Right forelimb (tissue), 1 donor: ENCODE measurements at places on chromosomes 7 and 10.

DNA sequence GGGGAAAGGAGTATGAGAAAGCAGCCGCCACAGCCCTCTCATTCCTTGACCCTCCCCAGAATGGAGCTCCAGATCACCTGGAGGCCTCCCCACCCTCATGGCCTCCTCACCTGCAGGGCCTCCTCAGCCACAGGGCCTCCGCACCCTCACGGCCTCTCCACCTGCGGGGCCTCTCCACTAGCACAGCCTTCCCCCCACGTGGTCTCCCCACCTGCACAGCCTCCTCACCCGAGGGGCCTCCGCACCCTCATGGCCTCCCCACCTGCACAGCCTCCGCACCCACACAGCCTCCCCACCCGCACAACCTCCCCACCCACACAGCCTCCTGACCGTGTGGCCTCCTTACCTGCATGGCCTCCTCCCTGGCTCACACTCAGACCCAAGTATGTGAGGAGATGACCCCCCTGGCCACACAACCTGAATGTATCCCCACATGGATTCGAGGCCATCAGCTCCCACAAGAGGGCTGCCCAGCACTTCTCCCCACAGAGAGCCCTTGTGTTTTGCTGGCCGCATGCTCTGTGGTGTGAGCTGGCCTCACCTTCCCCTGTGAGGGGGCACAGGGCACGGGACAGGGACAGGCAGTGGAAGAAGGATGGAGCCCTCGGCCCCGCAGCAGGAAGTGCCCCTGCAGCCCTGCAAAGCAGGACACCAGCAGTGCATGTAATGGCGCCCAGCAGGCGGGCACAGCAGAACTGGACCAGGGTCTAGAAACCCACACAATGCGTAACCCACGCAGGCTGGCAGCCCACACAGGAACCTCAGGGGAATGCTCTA is 3.1 kb downstream of the DIP2C start:
- DNase-seq, result no peak

DNA sequence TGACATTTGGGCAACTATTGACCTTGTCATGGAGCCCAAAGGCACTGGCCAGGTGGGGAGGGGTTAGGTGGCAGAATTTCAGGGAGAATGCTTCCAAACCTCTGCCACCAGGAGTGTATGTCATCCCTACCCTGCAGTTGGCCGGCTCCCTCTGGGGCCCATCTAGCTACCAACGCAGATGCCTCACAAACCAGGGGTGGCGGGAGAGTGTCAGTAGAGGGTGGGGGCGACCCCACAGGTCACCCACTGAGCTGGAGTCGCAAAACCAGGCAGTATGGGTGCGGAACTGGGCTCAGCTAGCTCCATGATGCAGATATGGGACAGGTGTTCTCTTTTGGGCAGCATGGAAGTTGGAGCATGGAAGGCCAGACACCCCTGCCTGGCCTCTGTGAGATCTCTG is 51.4 kb downstream of the FAM241B start:
- no peak for DNase-seq

DNA sequence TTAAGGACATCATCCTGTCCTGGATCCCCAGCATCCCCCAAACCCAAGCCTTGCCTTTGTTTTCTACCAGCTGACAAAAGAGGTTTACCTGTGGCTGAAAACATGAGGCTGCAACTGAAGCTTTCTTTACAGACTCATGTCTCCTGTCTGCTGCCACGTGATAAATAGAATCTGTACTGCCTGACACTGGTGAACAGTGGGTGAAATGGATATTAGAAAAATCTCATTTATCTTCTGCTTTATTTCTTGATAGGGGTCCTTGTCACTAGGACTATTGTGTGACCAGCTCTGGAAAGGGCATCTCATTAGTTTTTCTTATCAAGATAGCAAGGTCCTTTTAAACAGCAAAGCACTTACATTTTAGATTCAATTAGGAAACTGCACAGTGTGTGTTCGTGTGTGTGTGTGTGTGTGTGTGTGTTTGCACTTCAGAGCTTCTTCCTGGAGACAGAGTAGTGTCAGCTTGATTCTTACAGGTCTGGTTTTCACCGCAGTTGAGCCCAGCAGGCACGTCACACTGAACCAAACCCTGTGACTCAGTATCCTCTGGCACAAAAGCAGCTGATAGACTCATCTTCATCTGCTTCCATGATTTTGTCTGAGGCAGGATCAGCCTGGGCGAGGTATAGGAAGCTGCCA is 373.5 kb upstream of the CELF2 start:
- no peak for DNase-seq

GRCh38 chr7:150781961-150782360 is 18.2 kb downstream of the TMEM176B start:
- DNase-seq, result no peak

GRCh38 chr10:11588873-11589574 is 22.4 kb downstream of the USP6NL start:
- no peak for DNase-seq

DNA sequence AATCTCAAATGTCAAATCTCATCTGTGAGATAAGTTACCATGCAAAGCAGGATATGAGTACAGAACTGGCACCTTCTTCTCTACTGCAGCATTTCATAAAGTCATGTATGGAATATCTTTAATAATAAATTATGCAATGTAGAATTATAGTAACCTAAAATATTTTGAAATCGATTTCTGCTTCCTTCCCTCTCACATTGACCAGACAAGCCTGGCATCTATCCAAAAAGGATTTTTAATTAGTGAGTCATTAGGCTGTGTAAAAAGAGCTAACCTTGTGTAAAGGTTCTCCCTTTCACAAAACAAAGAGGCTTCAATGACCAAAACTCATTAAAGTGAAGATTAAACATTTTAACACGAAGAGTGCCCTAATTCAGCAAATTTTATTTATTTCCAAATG is 48.8 kb upstream of the EXOC6 start:
- no peak for DNase-seq

- no peak for DNase-seq
Observed at GRCh38 chr10:24303522-24304310, 94.8 kb downstream of the KIAA1217 start.

- peak; percentile 66 for DNase-seq
Observed at GRCh38 chr10:113576852-113577251, 24.0 kb downstream of the HABP2 start.

- DNase-seq, result peak; percentile 18
Observed at GRCh38 chr10:110443239-110444003, 54.3 kb upstream of the DUSP5 start.

- no peak for DNase-seq
Observed at GRCh38 chr7:42244828-42245227, 7.8 kb upstream of the GLI3 start.

GRCh38 chr10:78703593-78703992 is 365.2 kb upstream of the ZMIZ1 start:
- DNase-seq, result no peak

DNA sequence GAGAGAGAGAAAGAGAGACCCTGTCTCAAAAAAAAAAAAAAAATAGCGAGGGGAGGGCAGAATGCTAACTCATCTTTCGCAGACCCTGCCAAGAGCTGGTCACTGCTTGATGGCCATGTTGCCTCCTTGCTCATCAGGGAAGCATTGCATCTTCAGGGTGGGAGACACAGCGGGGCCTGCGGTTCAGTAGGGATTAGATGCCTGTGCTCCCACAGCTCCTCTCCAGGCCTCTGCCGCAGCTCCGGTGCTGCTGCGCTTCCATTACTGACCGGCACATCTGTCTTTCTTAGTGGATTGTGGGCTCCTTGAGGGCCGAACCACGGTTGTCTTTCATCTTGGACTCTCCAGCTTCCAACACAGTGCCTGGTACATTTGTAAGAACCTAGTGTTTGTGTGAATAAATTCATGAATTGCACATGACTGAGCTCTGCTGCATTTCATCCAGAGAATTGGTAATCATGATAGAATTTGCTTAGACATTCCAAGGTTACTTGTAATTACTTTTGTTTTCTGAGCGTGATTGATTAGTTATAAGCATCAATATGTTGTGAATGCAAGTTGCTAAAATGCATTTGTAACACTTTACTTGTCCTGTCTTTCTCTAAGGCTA is 16.8 kb downstream of the HK1 start:
- no peak for DNase-seq

GRCh38 chr7:99499371-99499720 is 735 bp downstream of the ZNF394 start:
- no peak for DNase-seq

- no peak for DNase-seq
Observed at GRCh38 chr10:6068422-6068821, 6.3 kb upstream of the IL2RA start.

DNA sequence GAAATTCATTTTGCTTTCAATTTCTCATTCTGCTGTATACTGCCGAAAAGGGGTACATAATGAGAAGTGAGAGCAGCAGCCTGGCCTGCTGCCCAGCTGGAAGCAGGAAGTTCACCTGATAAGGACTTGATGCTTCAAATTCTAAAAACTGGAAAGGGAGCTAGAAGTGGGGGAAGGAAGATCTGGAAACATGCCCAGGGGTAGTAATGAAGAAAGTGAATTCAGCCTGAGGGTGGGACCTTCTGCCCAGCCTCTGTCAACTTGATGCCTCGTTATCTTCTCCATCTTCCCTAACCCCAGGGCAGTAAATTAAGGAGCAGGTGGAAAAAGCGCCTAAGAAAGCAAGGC is 69.4 kb downstream of the ARMH3 start:
- DNase-seq, result no peak

GRCh38 chr7:150564006-150564405 is 3.2 kb upstream of the GIMAP4 start:
- DNase-seq, result no peak

DNA sequence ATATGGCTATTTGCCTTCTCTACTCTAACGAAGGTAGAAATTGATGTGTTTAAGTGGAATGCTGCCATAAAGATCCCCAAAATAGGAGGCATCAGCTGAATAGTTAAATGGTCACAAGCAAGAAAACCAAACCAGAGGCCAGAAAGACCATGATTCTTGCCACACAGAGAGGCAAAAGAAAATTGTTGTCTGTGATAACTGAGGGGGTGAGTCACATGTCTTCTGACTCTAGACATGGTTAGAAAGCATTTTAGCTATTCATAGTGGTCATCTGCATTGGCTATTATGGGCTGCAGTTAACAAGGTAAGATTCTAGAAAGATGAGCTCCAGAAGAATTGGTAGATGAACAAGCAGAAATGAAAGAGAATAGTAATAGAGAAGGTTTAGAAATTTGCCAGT is 361.4 kb upstream of the NPSR1 start:
- no peak for DNase-seq

DNA sequence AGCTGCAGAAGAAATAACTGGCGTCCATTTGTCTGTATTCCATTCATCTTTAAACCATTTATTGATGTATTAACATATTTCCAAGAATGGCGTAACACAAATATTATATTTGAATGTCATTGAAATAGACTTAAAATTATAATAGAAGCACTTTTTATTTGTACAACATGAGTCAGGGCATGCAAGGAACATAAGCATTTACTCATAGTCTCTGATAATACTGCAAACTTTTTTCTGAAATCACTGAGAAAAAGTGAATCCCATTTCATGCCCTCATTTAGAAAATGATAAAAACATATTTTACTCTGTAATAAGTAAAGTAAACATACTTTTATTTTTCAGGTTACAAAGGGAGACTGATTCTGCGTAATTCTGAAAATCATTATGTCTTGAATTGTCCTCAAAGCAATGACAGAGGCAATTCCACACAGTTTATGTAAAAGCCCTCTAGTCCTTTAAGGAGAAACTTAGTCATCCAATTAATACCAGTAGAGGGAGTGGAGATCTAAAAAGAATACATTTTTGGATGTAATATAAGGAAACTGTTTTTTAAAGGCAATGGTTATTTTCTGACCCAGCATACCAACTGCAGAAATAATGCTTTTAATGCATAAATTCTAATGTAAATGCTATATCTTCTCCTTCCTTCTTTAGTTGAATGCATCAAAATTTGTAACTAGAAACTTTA is 58.1 kb downstream of the AGMO start:
- no peak for DNase-seq

DNA sequence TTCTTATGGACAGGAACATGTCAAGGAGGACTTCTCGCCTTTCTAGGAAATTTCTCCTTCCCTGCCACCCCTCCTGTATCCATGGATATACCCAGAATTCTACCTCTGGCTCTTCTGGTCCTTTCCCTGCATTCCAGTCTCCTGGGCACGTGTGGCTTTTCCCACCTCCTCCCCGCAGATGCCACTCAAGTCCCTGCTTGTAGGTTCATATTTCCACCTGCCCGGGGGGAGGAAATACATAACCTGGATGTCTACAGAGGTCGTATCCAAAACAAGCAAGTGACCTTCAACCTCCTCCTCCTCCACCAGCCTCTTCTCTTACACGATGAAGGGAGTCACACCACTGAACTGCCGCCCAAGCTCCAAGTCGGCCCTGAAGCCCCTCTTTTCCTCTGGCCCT is 20.7 kb downstream of the FGFR2 start:
- no peak for DNase-seq

DNA sequence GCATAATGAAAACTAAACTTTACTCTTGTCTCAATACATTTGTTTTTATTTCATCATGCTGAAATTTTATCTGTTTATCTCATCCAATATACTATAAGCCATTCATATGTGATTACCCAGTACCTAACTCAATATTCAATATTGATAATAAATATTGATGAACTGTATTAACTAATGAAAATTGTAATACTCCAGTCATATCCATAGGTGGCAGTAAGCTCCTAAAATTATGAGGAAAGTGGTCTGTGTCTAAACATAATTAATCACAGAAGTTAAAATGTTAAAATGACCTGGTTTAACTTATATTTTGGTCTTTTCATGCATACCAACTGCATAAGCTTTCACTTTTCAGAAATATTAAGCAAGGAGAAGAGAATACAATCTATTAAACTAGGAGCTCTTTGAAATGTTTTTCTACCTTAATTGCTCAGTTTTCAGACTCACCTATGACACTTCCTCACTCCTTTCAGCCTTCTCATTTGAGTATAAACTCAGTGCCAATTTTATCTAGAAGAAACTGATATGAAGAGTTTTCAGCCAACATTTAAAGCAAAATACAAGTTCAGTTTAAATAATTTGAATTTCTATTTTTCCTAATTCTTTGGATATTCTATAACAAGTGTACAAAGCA is 30.5 kb upstream of the VWDE start:
- DNase-seq, result no peak

- no peak for DNase-seq
Observed at GRCh38 chr7:101669307-101669706, 40.2 kb upstream of the MYL10 start.

DNA sequence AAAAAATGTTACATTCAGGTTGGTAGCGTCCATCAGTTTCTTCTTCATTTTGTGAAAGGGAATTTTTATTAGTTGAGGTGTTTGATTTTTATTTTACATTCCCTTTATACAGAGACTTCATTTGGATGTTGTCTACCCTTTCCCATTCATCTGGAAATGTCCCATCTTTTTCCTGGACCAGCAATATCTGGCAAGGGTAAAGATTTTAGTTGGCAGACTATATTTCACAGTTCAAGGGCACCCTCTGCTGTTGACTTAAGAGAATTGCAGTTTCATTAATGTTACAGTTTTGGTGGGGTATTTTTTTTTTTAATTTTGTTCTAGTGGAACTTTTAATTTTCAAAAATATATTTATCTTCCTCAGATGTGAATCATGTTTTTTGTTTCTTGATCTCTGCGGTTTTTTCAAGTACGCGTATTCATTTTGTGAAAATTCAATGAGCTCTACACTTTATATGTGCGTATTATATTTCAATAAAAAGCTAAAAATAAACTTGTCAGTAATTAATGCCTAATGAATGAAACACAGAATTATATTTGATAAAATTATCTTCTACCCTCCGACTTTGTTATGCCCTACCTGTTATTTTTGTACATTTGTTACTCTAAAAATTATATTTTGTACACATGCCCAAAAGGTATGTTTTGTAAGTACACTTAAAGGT is 97.9 kb upstream of the KLF14 start:
- no peak for DNase-seq
